Osteoblast (primary cell): ENCODE measurements at places on chromosomes 4 and X. TPM values are rescaled to one million over a fixed set of nuclear protein-coding genes. Genes with fewer than 3 reads are reported as not detected.
A peak's percentile ranks its signal among the peaks of the same experiment; 100 is the strongest.

ATP2B3 gene
- total RNA-seq, result under 0.01 TPM in 1 of 2 replicates, not detected in the other

DNA sequence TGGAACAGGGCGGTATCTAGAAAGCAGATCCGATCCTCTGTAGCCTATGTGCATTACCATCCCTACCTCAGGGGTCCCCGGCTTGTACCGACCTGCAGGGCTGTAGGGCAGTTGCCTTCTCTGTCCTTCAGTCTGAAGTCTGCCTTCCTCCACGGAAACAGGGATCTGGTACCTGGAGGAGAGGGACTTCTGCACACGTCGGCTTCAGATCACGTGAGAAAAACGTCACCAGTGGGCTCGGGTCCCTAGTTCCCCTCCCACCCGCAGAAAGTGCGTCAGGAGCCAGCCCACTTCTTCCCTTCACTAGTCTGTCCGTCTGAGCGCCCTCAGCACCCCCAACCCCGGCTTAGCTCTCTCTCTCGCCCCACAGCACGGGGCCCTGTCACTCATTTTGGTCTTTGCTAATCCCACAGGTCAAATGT, at the start of gene TCEAL5:
Gene TCEAL5, minus strand, starts transcription at position 170 of the 422 bp plus-strand sequence. CDS start 2,187 bp downstream, outside the sequence.
- DNase-seq, result no peak

UNC5C gene
- total RNA-seq, result 9.0 and 13.6 TPM in 2 replicates

DNA sequence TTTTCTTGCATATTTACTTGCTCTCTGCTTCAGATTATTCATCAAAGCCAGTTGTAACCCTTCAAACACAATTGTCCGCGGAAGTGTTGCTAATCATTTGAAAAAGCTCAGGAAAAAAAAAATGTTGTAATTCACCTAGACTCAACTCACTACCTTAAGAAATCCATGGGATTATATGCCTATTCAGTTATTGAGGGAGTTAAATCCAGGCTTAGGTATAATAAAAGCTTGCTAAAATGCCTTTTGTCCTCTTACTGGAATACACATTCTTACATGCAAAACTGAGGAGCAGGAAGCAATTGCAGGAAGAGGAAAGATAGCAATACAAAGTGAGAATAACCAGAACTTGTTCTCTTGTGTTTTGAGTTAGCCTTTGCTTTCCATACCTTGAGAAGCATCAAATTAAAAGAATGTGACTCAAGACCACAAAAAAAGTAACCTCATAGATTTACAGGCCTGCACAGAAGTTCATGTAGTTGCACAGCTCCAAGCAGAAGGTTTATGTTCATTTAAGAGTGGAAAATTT, 91.4 kb upstream of the FAM241A start:
- peak; percentile 59 for DNase-seq

QRFPR gene
- not detected in 2 replicates for total RNA-seq

DNA sequence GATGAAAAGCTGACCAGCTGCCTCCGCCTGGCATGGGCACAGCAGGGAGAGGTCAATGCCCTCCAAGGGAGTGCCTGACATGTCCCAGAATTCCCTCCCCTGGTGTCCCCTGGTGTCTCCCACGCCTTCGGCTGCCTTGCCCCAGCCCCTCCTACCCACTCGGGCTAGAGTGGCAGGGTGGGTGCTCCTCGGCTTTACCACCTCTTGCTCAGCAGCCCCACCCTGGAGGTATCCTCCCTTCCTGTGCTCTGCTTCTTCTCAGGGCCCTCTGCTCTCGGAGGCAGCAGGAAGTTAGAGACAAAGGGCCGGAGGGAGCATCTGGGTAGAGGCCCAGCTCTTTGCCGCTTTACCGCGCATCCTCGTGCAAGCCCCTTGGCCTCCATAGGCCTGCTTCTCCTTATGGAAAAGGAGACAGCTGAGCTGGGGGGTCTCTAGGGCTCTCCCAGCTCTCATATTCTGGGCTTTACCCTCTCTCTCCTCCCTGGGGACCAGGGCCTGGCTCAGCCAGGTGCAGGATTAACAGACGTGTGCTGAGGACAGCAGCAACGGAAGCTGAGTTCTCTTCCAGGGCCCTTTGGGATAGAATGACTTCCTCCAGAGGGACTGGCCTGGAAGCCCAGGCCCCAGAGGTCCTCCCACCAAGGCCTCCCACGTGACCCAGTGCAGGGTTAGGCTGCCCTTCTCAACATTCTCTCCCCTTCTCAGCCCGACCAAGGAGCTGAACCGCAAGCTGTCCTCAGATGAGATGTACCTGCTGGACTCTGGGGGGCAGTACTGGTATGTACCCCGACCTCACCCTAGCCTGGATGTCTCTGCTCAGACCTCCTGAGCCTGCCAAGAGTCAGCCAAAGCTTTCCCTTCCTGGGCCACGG, 17.2 kb downstream of the XPNPEP2 start:
- DNase-seq, result no peak

DNA sequence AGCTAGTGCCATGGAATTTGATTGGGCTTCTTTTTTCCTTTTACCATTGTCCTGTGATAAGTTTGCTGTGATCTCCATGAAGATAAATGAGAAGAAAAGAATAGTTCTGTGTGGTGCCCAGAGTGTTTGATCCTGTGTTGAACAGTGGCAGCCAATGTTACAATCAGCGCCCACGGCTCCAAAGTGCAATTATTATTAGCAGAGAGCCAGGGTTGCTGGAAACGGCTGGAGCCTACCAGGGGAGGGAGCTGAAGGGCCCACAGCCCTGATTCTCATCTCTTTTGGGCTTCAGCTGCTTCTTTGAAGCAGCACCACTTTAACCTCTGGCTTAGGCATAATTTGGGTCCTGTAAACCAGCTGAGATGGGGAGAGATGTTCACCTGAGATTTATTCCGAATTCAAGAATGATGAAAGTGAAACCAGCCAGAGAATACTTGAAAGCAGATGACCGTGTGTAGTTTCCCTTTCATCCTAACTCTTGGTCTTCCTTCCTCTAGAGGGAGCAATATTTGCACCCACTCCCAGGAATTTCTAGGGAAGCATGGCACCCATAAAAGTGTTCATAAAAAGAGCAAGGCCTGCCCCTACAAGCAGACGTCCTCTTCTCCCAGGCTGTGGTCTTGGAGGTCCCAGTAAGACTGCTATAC, 298.3 kb downstream of the EVC2 start:
- no peak for DNase-seq

SPANXB1 gene
- not detected in 2 replicates for total RNA-seq

GRCh38 chrX:112851806-112852205, 11.2 kb upstream of the AMOT start:
- DNase-seq, result no peak

DNA sequence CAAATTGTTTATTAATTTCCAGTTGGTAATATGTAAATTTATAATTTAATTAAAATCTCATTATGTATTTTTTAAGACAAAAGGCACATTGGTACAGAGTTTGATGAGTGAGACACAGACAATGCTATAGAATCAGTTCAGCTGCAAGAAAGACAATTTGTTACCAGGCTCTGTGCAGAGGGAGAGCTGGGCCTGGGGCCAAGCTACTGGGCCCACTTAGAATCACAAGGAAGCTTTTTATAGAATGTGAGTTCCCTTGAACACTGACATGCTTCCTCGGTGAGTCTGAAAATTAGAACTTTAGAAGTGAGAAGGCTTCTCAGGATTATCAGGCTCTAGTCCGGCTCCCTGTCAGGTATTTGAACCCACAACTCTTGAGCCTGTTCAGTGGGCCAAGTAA, 129.0 kb downstream of the AFF2 start:
- DNase-seq, result no peak

- DNase-seq, result no peak
Measured at GRCh38 chrX:82748906-82749505, 759.1 kb upstream of the POU3F4 start.

DNA sequence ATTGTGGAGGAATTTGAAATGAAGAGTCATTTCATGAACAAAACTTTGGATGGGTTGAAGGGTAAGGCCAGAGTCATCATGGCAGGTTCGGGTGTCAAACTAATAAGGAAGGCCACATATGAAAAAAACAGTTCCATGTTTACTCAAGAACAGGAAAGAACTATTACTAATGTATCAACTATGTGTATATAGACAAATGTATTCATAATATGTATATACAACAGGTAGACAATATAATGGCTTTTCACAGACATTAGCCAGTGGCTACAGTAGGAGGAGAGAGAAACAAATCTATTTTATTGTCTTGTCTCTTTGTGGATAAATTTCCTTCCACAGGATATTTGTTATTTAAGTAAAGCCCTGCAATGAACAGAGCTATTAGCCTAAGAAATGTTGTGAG, 101.1 kb downstream of the CBLL2 start:
- no peak for DNase-seq

DNA sequence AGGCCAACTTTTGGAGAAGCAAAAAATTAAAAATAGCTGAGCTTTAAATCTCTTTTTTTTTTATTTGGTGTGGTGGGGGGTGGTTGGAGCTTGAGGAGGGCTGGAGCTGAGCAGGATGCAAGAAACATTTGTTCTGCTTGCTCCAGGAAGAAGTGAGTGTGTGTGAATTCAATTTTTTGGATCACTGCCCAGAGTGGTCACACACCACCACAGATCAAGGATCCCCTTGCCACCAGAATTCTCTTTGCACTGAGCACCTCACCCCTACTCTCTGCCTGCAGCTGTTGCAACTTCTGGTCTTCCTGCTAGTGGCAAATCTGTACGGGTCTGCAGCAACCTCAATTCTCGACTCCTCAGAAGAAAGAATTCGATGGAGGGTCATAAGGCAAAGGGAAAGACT, 19.9 kb upstream of the PLP1 start:
- DNase-seq, result no peak

CLCN4 gene
- 14.1 and 16.2 TPM in 2 replicates for total RNA-seq

USP9X gene
- 164 and 170 TPM in 2 replicates for total RNA-seq

- no peak for DNase-seq
Measured at GRCh38 chrX:148133105-148133725, 152.1 kb downstream of the FMR1NB start.

NDNF gene
- total RNA-seq, result 9.8 and 11.5 TPM in 2 replicates

DNA sequence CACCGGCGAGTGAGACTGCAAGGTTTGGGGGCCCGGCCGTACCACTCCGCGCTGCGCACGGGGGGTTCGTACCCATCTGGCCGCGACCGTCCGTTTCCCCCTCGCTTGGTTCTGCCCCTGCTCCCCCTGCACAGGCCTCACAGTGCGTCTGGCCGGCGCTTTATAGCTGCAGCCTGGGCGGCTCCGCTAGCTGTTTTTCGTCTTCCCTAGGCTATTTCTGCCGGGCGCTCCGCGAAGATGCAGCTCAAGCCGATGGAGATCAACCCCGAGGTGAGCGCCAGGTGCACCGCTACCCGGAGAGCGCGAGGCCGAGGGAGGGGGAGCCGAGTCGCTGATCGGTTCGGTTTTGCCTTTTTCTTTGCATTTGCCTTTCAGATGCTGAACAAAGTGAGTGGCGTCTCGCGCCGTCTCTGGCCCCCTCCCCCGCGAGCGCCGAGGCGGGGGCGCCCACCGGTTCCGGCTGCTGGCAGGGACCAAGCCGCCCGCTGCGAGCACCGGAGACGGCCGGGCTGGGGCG, at the start of gene UCHL1:
Gene UCHL1, plus strand, starts transcription at position 189 of the 517 bp plus-strand sequence. Its CDS starts 49 bp downstream, at position 238.
- DNase-seq, result peak; percentile 75

DNA sequence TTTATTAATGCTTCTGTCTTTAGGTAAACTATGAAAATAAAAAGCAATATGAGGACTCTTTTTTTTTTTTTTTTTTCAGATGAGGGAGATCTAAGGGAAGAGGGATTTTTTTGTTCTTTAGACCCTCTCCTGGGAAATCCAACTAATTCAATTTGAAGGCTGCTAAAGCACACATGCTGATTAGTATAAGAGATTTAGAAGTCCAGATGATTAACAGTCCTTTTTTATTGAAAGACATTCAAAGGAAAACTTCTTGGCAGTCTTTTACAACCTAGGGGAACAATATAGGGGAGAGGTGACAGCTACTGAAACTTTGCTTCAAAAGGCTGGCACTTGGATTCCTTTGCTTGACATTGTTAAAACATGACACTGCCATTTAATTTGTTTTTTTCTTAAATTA, 602.5 kb downstream of the RAPGEF2 start:
- DNase-seq, result no peak

DNA sequence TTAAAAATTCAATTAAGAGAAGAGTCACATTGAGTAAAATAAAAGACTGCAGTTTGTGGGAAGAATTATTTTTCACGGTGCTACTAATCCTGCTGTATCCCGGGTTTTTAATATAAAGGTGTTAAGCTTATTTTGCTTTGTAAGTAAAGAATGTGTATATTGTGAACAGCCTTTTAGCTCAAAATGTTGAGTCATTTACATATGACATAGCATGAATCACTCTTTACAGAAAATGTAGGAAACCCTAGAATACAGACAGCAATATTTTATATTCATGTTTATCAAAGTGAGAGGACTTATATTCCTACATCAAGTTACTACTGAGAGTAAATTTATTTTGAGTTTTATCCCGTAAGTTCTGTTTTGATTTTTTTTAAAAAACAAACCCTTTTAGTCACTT, 39.7 kb downstream of the IRS4 start:
- no peak for DNase-seq

- peak; percentile 51 for DNase-seq
Measured at GRCh38 chrX:72123471-72124185, 8.1 kb downstream of the RTL5 start.

DNA sequence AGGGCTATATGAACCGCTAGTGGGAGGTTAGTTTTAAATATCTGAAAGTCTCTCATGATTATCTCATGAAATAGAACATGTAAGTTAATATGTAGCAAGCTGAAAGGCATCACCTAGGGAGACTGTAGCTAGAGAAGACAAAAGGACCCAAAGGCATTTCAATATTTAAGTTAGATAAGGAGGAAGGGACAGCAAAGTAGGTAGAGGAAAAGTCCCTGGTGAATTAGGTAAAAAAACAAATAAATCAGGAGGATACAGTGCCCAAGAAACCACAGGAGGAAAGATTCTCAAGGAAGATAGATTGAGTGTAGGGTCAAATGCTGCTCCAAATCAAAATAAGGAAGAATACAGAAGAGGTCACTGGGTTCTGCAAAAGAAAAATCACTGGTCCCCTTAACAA, 175.5 kb downstream of the GASK1B start:
- DNase-seq, result no peak

DNA sequence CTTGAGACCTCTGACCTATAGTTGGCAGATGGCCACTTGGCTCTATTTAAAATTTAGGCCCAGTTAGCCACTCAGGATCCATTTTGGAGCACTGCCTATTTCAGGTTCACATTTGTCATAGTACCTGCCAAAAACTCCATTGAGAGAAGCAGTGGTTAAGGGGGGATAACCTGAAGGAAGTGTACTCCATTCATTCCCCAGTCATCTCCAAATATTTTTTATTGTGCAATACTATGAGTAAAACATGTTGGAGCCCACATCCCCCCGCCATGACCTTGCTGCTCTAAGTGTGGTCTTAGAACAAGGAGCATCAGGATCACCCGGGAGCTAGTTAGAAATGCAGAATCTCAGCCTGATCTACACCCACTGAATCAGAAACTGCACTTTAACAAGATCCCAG, 21.1 kb downstream of the PLP1 start:
- DNase-seq, result no peak

TMEM165 gene
- total RNA-seq, result 151 and 163 TPM in 2 replicates

DNA sequence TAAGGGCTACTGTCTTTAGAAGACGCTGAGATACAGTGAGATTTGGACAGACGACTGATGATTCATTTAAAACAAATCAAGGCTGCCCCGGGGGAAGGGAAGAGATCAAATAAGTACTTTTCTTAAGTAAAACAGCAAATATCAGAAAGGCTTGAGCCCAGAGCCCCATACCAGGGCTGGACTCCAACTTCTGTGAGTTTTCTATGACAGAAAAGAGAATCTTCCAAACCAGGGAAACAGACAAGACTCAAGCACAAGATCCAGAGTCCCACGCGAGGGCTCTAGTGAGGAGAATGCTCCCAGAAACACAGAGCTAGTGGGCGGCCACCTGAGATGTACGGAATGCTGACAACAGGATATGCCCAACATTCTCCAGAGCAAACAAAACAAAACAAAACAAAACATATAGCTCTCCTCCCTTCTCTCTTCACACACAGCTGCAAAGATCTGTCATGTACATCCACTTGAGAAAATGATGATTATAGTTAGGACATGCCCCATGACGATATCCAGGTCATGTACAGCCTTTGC, 13.1 kb downstream of the ACSL1 start:
- peak; percentile 79 for DNase-seq
